Activated CD4-positive, alpha-beta T cell treated with anti-CD3 and anti-CD28 coated beads for 24 hours (primary cell): ENCODE measurements at places on chromosomes 4 and X.

DNA sequence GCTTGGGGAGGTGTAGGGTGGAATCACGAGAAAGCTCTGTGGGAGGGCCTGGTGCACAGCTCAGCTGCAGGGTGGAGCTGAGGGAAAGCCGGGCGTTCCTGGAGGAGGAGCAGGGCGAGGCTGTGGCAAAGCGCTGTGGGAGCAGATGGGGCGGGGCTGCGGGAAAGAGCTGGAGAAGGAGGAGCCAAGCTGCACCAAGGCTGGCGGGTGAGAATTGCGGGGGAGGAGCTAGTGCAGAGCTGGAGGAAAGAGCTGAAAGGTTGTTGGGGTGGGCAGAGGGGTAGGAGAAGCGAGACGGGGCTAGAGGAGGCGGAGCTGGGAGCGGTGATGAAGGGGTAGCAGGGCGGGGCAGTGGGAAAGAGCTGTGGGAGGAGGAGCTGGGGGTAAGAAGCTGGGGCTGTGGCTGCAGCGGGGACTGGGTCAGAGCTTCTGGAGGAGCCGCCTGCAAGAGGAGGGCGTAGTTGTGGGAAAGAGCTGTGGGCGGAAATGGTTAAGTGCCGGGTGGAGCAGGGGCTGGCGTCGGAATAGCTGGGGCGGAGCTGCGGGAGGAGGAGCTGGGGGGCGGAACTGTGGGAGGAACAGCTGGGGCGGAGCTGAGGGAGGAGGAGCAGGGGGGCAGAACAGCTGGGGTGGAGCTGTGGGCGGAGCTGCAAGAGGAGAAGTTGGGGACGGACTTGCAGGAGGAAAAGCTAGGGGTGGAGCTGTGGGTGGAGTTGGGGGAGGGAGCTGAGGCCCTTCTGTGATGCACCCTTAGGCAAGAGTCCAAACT lies 1.8 kb upstream of the EOLA2 start:
- peak; percentile 84 for DNase-seq

- DNase-seq = no peak
These were observed 148.5 kb downstream of the PPP3CA start for GRCh38 chr4:101198682-101199339.

- DNase-seq = no peak
These were observed 38.8 kb downstream of the GAB1 start for GRCh38 chr4:143375326-143376073.

DNA sequence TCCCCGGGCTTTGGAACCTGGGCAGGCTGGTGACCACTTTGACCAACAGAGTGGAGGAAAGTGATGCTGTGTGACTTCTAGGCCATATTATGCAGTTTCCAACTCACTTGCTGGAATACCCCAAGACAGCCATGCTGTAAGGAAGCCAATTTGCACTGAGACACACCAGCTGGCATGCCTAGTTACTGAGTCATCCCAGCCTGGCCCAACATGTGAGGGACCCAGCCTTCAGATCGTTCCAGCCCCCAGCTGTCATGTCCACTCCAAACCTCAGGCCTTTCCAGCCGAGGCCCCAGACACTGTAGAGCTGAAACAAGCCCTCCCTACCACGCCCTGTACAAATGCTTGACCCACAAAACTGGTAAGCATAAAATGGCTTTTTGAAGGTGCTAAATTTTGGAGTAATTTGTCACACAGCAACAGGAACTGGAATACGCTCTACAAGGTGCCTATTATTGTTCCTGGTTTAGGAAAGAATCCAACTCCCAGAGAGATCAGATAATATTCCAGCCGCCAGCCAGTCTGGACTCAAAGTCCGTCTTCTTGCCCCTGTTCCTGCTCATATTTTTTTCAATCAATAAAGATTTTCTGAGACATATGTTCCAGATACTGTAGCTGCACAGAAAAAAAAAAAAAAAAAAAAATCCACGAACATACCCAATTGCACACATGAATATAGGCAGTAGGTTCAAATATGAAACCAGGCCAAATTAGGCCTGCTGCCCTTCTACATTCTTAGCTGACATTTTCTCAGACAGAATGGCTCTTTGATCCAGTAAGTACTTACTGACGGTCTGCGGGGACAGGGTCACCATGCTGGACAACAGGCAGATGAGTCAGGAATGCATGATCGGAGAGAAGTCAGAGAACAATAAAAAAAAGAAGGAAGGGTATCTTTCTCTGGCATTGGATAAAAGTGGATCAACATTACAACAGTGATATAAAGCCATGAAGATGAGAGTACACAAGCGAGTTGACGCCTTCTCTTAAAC lies 35.1 kb downstream of the SH3KBP1 start:
- no peak for DNase-seq

DNA sequence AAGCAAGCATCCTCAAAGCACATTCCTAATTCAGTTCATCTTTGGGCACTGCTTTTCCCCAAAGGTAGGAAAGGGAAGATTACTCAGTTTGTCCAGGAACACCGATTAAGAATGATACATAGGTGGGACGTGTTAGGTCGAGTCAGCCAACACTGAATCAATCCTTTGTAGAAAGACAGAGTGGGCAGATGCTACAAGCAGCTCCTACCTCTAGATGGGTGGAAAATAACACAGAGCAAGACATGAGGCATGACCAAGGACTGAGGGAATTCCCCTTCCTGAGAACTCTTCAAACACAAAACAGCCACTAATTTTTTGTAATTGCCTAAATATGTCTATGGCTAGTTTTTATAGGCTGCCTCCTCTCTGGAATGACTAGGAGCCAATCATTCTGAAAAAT lies 331.7 kb downstream of the HNRNPD start:
- no peak for DNase-seq

- no peak for DNase-seq
These were observed 989 bp upstream of the PCDH10 start for GRCh38 chr4:133147921-133148689.

- no peak for DNase-seq
These were observed 55.5 kb downstream of the TRAPPC11 start for GRCh38 chr4:183714626-183715025.

GRCh38 chr4:98507299-98507698 lies 151.1 kb downstream of the TSPAN5 start:
- no peak for DNase-seq

- DNase-seq = no peak
These were observed 30.2 kb upstream of the CYP4V2 start for GRCh38 chr4:186161138-186161537.

GRCh38 chrX:129659861-129660260 lies 5.1 kb upstream of the APLN start:
- no peak for DNase-seq

- no peak for DNase-seq
These were observed 102.1 kb downstream of the DCK start for GRCh38 chr4:71095545-71095944.

DNA sequence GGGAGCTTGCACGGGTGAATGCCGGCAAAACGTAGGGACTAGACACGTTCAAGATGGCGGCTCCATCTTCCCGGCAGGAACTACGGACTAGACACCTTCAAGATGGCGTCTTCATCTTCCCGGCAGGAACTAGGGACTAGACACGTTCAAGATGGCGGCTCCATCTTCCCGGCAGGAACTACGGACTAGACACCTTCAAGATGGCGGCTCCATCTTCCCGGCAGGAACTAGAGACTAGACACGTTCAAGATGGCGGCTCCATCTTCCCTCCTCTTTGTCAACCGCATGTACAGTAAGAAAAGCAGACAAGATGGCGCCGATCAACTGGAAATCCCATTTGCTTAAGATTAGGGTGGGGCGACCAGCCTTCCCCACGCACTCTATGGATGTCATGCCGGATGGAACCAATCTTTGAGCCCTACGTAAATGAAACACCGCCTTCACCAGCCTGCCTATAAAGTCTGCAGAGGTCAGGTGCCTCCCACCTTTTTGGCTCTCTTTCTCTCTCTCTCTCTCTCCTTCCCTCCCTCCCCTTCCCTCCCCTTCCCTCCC lies 222.4 kb downstream of the CRLF2 start:
- no peak for DNase-seq

- DNase-seq = peak; percentile 69
These were observed at the start of gene TAPT1 for GRCh38 chr4:16225863-16226815. Gene TAPT1, minus strand, starts transcription at chr4:16226471. Its CDS starts 14 bp downstream, at chr4:16226457.

- no peak for DNase-seq
These were observed 18.8 kb upstream of the TBC1D9 start for GRCh38 chr4:140774956-140775355.

DNA sequence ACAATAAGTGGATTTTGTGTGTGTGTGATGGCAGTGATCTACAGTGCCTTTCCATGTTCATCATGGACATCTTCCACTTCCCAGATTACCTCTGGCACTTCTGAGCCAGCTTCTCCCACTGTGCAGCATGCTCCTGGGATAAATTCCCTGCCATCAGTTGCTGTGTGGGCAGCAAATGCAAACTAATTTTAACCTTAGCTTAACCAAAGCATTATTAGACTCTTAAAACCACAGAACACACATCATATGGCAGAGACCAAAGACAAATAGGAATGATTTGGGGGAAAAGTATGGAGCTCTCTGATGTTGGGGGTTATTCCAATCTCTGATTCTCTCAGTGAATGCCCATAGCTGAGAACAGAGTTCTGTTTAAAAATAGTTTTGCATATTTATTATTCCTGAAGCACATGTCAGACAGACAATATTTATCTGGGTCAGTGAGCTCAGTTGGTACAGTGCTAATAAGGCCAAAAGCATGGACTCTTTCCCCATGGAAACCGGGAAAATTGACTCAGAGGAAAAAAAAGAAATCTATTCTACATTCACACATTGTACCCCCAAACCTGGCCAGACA lies 567.4 kb downstream of the IQCM start:
- DNase-seq = no peak

- no peak for DNase-seq
These were observed 61.7 kb upstream of the CAMK2D start for GRCh38 chr4:113823291-113823659.

DNA sequence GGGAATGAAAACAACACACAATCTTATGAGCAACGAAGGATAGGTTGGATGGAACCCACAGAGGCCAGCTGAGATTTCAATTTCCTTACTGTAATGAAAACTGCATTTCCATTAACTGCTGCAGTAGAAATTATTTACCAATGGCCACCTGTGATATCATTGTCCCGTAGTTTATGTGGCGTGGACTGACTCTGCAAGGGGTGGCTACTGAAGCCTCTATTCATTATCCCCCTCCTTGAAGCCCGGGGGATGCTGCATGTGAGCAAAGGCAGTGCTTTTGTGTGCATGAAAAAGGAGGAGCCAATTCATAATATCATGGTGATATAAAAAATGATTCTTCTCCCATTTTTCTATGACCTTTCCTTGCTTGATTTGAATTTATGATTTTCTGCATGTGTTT lies 207.8 kb downstream of the PTTG2 start:
- no peak for DNase-seq
